Erythroblast (primary cell): ENCODE measurements at places on chromosomes 11 and 22.

- DNase-seq = no peak
Observed at GRCh38 chr11:134994431-134994830, 582.4 kb upstream of the B3GAT1 start.

- DNase-seq = no peak
Observed at GRCh38 chr11:57303280-57303989, 21.3 kb downstream of the TNKS1BP1 start.

DNA sequence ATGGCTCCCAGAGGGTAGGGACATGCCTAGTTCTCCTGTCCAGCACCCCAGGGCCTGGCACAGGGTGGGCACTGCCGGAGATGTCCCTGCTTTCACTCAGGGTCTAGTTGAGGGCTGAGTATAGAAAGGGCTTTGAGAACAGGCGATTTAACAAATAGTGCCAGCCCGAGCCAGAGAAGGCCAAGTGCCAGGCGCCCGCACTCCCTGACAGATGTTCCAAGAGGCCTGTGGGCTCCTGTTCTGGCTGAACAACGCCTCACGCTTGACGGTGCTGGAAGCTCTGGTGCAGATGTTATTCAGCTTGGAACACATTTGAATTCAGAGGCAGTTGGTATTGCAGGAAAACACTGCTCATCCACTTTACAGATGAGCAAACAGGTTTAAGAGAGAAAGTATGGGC, 46.5 kb downstream of the NFAM1 start:
- no peak for DNase-seq

DNA sequence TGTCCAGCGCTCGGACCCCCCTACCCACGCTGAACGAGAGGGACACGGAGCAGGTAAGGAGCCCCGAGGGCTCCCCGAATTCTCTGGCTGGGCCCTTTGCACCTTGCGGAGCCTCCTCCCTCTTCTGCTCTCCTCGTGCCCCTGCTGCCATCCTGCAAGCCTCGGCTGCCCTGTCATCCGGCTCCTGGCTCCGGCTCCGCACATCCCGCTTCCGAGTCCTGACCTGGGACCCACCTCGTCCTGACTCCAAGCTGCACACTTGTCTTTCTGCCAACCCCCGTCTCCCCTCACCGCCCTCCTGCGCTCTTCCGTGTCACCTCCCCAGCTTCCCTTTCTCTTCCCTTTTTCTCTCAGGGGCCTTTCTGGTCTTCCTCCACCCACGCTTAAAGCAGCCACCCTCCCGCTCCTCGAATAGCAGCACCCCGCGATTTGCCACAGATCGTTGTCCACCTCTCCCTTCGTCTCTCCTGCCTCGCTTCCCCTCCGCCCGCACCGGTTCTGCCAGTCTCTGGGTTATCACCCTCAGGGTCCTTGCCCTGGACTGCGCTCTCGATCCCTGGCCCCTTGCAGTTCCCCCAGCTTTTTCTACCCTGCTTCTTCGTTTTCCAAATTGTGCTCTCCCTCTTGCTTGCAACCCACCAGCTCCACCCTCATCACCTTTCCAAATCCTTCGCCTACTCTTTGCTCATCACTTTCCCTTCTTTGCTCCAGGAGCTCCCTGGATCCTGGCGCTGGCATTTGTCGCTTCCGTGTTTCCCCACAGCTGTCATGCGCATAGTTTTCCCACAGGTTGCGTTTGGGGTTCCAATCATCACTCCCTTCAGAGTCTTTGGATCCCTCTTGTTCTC, 822 bp downstream of the MARK2 start:
- DNase-seq = peak; percentile 62

DNA sequence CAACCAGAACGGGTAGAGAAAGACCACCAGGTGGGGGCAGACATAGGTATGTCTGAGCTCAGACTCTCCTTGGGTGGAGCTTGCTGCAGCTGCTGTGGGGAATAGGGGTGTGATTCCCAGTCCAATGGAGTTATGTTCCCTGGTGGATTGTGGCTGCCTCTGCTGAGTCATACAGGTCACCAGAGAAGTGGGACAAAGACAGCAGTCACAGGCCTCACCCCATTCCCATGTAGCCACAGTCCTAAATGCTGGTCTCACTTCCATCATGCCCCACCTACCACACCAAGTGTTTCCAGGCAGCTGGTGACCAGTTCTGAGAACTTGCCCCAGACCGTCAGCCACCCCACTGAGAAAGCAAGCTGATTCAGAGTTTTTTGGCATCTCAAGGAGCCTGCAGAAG, 17.5 kb downstream of the OR52E5 start:
- no peak for DNase-seq

GRCh38 chr22:30317778-30318177, 9.0 kb downstream of the TBC1D10A start:
- no peak for DNase-seq

DNA sequence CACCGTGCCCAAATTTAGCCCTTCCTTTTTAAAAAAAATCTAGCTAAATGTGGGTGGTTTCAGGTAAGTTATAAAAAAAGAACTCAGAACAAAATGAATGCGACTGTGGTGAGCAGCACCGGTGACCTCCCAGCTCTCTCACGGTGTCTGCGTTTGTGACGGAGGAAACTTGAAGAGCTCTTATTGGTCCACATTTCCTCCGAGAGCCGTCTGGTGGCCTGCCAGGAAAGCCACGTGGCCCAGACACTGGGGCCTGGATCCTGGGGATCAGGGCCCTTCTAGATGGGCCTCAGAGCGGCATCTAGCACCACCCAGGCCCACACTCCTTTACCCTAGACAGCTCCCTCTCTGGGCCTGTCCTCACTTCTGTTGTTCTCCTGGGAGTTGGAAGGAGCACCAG, 39.5 kb downstream of the B3GAT1 start:
- no peak for DNase-seq

GRCh38 chr11:13343067-13343466, 65.5 kb downstream of the BMAL1 start:
- no peak for DNase-seq
